Brain (organoid and tissue), 16 donors: ENCODE measurements at places on chromosomes 5 and 9.

DNA sequence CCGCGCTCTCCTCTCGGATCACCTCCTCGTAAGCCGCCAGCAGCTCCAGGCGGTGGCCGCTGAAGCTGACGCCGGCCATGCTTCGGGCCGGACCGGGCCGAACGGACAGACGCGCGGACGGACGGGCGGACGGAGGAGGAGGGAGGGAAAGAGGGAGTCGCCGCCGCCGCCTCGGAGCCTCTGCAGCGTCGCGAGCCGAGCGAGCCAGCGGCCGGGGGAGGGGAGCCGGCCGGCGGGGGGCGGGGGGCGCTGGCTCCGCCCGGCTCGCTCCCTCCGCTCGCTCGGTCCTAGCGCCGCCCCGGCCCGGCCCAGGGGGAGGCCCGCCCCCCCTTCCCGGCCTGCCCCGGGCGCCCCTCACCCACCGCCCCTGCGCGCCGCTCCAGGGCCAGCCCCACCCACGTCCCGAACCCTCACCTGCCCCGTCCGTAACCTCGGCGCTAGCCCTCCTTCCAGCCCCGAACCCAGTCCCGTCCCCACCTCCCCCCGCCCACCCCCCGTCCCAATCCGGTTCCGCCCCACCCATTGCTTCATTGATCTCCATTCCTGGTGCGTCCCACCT, at the start of gene DBN1:
Gene DBN1 (minus strand): TSS at position 192 of the 559 bp plus-strand sequence. CDS start 113 bp downstream, at position 79.
- DNase-seq = peak; percentile 89

- DNase-seq = no peak
Observed at GRCh38 chr5:58674711-58675110, 91.8 kb downstream of the RAB3C start.

GRCh38 chr5:158422653-158423515, 563.9 kb upstream of the CLINT1 start:
- no peak for DNase-seq

DNA sequence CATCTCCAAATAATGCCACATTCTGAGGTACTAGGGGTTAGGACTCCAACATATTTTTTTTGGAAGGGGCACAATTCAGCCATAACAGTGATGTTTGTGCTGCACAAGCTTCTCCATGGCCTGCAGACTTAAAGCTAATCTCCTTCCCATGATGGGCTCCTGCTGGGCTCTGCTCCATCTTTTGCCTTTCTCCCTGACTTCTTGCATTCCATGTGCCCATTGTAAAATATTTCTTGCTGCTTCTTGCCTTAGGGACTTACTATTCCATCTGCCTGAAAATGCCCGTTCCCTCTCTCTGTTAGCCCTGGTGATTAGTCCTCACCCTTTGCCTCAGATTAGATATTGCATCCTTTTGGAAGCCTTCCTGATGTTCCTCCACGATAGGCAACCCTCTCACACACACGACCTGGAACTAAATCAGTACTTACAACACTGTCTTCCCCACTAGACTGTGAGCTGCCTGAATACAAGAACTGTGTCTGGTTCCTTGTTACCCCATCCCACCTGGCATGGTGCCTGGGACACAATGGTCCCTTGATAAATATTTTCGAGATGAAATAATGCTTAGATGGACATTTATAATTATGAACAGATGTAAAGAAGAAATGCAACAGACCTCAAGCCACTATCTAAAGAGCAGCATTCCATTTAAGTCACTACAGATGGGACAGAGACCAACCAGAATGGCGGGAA, 33.5 kb downstream of the OR1J1 start:
- DNase-seq = no peak

- no peak for DNase-seq
Observed at GRCh38 chr9:136157477-136158265, 39.0 kb upstream of the TMEM250 start.

DNA sequence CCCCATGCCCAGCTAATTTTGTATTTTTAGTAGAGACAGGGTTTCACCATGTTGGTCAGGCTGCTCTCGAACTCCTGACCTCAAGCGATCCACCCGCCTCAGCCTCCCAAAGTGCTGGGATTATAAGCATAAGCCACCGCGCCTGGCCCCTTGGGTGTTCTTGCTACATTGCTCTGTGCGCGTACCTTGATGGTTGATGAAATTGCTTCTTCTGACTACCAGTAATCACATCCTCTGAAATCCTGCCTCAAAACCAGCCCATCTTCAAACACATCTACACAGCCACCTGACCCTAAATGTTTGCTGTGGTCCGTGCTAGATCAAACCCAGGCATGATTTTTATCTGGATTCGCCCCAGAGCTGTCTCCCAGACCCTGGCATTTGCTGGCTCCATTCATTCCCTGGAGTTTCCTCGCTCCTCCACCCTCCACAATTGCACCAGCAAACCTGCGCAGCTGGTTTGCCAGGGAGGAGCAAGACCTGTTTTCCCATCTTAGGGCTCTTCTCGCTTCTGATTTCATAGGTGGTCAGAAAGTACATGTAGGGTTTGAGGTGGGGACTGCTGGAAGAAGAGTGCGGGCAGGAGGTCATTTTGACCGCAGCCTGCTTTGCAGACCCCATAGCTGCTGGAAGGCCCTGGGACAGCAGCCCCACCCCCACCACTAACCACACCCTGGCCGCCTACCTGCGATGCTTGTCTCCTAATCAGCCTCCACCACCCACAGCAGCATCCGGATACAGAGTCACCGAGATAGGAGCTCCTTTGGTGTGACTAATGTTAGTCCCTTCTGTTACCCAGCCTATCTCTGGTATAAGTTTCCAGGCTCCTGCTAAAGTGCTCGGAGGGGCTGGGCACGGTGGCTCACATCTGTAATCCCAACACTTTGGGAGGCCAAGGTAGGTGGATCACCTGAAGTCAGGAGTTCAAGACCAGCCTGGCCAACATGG, 22.7 kb downstream of the SWI5 start:
- no peak for DNase-seq

DNA sequence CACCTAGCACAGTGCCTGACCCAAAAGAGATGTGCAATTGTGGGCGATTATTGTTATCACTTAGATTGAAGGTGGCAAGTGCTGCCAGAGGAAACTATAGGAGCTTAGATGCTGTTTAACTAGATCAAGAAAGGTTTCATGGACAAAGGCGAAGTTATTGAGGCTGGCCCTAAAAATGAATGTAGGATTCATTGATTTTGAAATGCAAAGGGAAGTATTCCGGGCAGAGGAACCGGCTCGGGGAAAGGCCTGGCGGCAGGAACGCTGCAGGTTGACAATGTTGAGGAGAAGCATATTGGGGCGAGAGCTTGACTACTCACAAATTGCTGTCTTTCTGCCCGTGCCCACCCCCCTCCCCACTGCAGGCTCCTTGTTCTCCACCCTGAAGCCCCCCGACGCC, 37.4 kb upstream of the TTC1 start:
- no peak for DNase-seq

DNA sequence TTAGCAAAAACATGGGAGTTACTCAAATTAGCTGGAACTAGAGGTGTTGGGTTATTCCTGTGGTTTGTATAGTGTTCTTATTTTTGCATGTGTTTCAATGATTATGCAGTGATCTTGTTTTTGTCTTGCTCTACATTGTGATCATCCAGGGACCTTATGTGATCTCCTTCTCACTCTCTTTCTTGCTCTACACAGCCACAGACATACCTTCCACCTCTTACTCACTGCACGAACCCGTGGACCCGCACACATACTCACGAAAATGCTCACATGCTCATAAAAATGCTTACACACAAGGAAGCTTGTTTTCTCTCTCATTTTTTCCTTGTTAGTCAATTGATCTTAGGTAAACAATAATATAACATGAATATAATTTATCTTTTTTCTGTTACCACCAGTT, 187.1 kb downstream of the KDM4C start:
- DNase-seq = no peak

DNA sequence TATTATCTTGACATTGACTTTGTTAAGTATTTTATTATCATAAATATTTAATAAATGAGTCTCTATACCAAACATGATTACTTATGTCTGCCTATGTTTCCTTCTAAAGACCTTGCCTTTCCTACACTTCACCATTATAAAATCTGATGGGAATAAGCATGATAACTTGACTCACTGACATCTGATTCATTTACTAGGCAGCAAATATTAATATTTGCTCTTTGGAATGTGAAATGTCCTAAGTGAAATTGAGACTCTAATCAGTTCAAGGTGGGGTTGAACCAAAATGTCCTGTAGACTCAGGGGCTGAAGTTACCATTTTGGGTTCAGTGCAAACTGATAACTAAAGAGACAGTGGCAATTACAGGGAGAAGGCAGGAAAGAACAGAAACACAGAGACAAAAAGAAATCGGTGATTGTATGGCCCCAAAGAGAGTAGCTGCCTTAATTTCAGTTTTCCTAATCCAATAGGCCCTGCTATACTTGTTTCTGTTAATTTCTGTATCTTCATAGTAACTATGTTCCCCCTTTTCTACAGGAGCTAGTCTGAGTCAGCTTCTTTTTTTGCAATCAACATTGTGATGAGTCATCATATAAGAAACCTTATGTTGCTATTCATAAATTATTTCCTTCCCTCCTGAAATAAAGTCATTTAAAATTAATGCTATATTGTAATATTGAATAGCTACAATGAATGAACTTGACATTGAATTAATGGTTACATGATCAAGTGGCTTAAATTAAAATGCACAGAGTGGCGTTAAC, 296.8 kb downstream of the PDE4D start:
- no peak for DNase-seq

- no peak for DNase-seq
Observed at GRCh38 chr5:152181461-152181860, 223.6 kb downstream of the NMUR2 start.
